Stimulated activated CD4-positive, alpha-beta T cell treated with anti-CD3 and anti-CD28 coated beads, Interleukin-15, amount 100 ng/mL, for 1 hour (primary cell): ENCODE measurements at places on chromosomes 3 and 15.

DNA sequence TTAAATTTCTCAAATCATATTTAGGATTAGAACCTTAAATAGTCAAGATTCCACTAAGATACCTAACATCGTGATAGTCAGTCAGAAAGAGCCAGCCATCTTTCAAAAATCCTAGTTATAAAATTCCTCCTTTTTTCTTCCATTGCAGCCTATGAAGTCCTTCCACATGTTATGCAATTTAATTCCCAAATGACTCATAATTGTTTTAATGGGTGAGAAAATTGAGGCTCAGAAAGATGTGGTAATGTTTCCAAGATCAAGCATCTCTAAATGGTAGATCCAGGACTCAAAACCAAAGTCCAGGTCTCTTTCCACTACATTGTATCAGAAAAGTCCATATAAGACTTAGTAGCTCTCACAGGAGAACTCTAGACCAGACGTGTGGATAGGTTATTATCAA lies 9.5 kb downstream of the CFAP44 start:
- no peak for DNase-seq

- DNase-seq = no peak
Measured at GRCh38 chr3:117541721-117542120, 832.1 kb downstream of the TUSC7 start.

- DNase-seq = no peak
Measured at GRCh38 chr3:4829031-4829394, 150.2 kb upstream of the BHLHE40 start.

- DNase-seq = no peak
Measured at GRCh38 chr15:60213377-60214000, 184.3 kb downstream of the ANXA2 start.

DNA sequence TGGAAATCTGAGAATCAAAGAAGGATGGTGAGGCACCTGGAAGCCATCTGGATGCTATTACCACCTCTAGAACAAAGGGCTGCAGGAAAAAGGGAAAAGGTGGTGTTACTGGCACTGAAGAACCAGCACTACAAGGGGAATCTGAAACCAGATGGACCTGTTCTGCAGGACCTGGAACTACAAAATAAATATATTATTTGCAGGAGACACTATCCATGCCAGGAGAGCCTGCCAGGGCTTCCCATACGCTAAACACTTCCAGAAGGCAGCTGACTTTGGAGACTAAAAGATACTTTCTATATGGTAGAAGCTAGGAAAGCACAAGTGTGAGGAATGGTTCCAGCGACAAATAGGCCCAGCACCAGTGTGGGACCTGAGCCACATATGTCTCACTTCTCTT lies 83.4 kb upstream of the POU1F1 start:
- no peak for DNase-seq
